ENCODE measurements at places on chromosomes 3 and 15.

- no peak for DNase-seq
Measured at GRCh38 chr3:148005456-148005855, 596.3 kb downstream of the ZIC1 start.

- DNase-seq, result no peak
Measured at GRCh38 chr15:28274635-28275034, 47.3 kb downstream of the HERC2 start.

DNA sequence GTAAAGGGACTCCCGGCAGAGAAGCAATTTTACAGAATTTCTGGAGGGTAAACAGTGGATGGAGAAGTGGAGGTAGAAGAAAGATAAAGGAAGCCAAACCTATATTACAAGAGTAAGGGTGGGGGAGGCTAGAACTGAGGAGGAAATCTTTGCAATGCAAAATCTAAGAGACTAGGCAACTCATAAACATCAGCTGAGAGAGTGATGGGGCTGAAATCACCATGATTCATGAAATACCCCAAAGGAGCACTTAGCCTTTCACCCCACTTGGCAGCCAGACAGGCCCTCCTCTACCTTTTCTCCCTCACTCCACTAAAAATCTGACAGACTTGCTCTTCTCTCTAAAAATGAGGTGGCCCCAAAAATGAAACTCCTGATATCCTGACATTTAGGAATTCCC is 19.5 kb upstream of the ZBTB38 start:
- DNase-seq, result no peak

DNA sequence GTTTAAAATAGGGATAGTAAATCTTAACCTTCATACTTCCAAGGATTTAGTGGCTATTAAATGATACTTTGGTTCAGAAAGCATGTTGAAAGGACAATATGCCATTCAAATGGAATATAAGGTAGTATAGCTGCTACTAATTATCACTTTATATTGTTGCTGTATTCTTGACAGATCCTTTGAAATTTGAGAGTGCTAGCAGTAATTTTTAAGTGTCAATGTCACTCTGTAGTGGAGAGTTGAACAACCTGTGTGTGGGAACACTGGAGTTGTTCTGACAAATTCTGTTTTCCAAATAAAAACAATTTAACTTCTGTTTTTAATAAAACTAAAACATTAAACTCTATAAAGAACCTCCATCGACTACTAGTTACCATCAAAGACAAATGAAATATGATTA is 565.7 kb downstream of the FGF12 start:
- no peak for DNase-seq

- no peak for DNase-seq
Measured at GRCh38 chr3:148657470-148657869, 40.2 kb upstream of the AGTR1 start.

DNA sequence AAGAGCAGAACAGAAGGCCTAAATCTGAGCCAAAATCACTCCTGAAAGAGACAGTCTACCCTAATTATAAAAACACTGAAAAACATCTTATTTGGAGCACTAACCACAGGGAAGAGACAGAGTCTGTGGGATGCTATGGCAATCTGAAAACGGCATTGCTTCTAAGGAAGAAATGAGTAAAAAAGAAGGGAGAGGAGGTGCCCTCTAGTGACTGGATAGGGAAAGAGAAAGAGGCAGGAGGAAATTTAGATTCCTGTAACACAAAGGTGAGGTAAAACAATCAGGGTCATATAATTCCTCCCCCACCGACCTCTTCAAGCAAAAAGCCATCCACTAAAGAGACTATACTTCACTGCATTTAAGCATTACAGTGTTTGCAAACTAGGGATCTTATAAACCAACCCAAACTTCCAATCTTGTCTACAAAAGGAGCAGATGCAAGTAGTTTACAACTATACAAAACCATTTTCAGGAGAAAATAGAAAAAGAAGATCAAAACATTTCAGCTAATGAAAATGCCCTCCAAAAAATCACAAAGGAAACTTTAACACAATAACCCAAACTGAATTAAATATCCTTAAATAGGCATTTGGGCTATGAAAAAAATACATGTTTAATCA is 32.6 kb downstream of the HACD2 start:
- peak; percentile 4 for DNase-seq

GRCh38 chr3:187642861-187643260 is 27.3 kb downstream of the SST start:
- DNase-seq, result no peak

DNA sequence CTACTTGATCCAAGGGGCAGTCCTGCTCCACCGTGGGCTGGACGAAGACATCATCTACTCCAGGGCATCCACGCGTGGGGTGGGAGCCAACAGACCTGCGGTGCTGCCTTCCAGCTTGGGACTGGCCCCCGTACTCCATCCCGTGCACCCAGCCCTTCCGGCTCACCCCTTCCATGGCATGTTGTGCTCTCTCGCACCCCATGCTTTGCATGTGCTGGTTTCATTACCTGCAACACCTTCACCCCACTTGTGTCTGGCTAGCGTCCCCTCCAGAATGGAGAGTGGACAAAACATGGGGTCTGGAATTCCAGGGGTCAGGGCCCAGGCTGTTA is 30.2 kb downstream of the SEMA7A start:
- no peak for DNase-seq

GRCh38 chr3:14841836-14842235 is 23.1 kb downstream of the FGD5 start:
- DNase-seq, result no peak

DNA sequence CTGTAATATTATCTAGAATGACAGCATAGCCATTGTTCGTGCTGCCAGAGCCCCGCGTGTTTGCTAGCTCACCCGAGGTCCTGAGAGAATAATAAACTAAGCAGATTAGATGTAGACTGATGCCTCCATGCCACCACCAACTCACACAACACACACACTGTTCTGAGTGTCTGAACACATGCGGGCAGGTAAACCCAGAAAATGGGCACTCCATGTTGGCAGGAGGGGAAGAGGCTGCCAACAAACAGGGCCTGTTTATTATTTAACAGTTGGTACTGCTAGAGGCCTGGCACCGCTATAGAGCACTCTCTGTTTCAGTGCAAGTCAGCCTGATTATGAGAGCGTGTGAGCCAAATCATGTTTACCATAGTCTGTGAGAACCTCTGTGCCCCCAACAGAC is 299.0 kb downstream of the ZBTB20 start:
- no peak for DNase-seq

DNA sequence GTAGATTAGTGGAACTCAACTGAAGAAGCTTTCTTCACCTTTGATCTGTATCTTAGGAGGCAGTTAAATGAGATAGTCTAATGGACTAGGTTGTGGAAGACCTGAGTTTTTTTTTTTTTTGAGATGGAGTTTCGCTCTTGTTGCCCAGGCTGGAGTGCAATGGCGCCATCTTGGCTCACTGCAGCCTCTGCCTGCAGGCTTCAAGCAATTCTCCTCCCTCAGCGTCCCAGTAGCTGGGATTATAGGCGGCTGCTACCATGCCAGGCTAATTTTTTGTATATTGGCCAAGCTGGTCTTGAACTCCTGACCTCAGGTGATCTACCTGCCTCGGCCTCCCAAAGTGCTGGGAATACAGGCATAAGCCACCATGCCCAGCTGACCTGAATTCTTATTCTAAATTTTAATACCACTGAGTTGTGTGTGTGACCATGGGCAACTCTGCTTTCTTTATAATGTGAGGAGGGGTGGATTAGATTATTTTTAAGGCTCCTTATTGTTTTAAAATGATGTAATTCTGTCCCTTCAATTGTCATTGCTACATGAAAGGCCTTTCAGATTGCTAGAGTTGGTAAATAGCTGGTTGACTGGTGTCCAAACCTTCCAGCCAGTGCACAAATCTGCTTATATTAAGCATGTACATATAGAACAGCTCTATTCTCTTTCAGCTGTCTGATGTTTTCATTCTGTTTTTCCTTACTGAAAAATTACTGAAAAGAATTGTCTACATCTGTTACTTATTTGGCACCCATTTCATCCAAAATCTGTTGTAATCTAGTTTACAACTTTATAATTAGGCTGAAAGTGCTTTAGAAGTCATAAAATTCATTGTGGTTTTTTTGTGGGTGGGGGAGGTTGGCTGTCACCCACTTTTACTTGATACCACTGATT is 2.3 kb downstream of the LNP1 start:
- peak; percentile 25 for DNase-seq

DNA sequence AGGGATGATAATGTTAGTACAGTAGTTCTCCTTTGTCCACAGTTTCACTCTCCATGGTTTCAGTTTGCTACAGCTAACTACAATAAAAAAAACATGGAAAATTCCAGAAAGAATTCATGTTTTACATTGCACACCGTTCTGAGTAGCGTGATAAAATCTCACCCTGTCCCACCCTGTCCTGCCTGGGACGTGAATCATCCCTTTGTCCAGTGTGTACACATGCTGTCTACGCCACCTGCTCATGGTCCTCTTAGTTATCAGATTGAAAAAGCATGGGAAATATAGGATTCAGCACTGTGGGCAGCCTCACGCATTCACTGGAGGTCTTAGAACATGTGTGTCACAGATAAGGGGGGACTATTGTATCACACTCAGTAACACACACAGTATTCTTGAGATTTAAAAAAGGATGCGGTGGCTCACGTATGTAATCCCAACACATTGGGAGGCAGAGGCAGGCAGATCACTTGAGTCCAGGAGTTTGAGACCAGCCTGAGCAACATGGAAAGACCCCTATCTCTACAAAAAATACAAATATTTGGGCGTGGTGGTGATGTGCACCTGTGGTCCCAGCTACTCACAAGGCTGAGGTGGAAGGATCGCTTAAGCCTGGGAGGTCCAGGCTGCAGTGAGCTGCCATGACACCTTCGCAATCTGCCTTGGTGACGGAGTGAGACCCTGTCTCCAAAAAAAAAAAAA is 8.7 kb upstream of the FLNB start:
- DNase-seq, result peak; percentile 87

DNA sequence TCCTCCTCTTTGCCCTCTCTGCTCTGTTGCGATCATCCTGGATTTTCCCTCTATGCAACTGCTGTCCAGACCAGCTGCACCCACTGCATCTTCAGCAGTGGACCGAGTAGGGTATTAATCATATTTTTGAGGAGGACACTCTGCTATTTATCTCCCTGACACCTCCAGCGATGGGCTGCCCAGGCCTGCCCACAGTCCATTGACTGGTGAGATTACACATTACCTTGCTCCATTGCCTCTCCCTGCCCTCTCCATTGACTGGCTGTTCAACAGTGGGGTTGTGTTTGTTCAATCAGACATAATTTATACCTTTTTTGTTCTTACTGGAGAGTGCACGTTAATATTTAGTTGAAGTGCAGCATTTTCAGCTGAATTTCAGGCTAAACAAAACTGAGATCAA is 559.3 kb upstream of the ARRDC4 start:
- DNase-seq, result no peak

DNA sequence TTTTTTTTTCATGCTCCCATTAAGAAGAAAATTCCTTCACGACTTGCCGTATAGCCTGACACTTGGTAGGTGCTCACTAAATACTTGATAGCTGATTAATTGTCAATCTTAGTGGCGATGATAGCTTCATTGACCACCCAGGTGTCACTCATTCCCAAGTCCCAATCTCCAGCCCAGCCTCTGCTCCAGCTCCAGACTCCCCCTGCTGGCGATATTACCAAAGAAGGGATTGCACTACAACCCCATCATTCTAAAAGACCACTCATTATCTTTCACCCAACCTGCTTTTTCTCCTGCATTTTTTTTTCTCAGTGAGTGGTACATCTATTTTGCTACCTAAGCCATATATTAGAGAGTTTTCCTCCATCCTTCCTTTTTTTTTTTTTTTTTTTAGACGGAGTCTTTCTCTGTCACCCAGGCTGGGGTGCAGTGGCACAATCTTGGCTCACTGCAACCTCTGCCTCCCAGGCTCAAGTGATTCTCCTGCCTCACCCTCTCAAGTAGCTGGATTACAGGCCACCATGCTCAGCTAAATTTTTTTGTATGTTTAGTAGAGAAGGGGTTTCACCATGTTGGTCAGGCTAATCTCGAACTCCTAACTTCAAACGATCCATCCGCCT is 19.5 kb upstream of the COMMD2 start:
- DNase-seq, result peak; percentile 25

DNA sequence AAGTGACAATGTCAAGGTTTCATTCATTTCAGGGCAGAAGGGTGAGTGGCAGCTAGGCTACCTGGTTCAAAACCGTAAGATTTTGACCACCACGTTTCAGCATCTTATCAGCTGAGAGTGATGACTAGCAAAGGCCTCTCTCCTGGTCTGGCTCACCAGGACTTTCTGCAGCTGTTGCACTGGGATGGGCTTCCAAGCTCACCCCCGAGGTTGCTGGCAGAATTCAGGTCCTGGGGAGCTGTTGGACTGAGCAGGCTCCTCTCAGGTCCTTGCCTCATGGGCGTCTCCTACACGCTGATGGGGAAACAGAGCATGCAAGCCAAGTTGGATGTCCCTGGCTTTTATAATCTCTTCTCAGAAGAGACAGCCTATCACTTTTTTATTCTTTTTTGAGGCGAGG is 88.8 kb upstream of the RNU6-1 start:
- DNase-seq, result no peak

DNA sequence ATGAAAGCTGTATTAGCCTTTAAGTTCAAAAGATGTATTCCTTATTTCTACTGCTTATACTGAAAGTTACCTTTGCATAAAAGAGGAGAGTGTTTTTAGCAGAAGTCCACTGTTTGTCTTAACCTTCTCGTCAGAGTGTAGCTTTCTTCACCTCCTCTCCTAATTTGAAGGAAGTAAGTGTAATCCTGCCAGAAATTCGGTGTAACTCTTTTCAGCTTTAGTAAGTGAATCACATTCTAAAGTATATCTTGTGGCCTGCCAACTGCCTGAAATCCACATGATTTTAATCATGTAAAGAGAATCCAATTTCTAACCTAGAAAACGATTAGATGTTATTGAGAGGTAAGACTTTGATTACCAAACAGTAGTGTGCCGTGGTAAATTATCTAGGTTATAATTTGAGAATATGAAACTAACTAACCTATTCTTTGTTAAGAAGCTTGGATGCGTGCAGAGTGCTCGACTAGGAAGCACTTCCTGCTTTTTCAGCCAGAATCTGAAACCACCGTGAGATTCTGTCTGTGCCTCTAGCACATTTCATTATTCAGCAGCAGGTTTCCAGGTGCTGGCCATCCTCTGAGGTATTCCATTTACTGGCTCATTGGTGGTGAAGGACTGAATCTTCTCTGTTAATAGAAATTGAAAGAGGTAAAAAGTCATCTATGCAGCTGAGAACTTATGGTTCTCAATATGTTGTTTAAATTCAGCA is 7.5 kb downstream of the GYG1 start:
- DNase-seq, result no peak

GRCh38 chr3:154089421-154090420 is 31.5 kb upstream of the ARHGEF26 start:
- DNase-seq, result no peak

- DNase-seq, result peak; percentile 49
Measured at GRCh38 chr3:124995460-124995994, 60.3 kb downstream of the HEG1 start.

DNA sequence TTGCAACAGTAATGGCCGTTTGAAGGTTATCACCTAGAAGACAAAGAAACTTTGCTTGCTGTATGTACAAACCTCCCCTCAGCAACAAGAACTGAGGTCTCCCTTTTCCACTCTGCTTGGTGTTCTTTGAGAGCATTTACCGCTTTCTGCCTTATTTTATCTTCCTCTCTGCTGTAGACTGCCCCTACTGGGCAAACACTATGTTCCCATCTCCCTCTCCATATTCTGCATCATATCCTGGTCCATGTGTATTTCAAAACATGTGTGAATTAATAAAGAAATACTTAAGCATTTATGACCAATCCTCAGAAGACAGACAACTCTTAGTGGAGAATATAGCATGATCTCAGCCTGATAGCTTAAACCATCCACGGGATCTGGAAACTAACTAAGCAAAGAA is 64.4 kb downstream of the ATP13A5 start:
- no peak for DNase-seq
